ENCODE measurements at places on chromosomes 6 and 20.

DNA sequence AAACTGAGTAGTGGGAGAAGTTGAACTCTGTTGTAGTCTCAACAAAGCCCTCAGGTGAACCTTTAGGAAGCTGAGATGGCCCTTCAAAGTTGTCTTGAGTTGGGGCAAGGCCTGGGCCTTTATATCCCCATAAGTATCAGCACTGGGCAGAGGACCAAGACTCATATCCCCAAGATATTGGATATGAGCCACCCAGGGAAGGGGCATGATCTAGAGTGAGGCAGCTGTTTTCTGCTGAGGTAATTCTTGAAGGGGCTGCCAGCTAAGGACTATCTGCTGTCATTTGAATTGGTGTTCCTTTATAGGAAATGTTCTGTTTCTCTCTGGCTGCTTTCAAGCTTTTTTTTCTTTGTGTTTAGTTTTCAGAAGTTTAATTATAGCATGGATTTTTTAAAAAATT is 140.7 kb upstream of the FLRT3 start:
- DNase-seq: peak; percentile 47

GRCh38 chr20:62252342-62252966 is 14.1 kb downstream of the OSBPL2 start:
- DNase-seq: peak; percentile 65

GRCh38 chr20:62814709-62815065 is 2.2 kb upstream of the COL9A3 start:
- no peak for DNase-seq

GRCh38 chr20:35290186-35290886 is 1.9 kb downstream of the FAM83C start:
- no peak for DNase-seq

DNA sequence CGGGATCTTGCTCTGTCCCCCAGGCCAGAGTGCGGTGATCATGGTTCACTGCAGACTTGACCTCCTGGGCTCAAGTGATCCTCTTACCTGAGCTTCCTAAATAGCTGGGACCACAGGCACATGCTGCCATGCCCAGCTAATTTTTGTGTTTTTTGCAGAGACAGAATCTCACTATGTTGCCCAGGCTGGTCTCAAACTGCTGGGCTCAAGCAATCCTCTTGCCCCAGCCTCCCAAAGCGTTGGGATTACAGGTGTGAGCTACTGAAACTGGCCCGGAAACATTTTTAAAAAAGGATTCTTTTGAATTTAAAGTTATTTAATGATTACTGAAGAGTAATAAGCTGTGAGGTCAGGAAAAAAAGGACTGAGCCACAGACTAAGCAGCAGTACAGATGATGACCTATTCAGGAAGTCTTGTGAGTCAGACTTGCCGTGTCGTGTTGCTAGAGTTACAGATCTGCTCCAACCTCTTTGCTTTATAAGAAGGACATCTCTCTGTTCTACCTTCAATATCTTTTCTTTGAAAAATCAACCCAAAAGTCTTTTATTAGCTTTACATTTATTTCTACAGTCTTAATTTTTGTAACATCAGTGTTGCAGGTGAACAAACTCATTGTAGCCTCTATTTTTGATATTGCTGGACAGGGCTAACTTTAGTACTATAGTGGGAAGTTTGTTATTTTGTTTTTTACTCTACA is 108.7 kb downstream of the NCOA3 start:
- peak; percentile 80 for DNase-seq

- DNase-seq: no peak
These were observed 117.0 kb downstream of the ME1 start for GRCh38 chr6:83313882-83314281.

DNA sequence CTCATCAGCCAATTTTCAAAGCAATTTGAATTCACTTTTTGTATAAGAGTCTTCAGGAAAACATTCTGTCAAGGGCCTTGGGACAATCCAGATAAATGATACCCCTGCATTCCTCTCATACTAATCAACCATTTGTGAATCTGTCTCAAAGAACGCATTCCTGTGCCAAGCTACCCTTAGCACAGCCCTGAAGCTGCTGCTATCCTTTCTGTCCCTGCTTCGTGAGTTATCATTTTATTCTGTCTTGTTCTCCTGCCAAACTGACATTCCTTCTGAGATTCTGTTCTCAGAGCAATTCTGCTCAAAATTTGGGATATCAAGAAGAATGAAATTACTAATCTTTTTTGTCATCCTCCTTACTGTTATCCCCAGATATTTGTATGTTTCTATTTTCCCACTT is 213.9 kb upstream of the STXBP5 start:
- DNase-seq: peak; percentile 85

GRCh38 chr6:93858213-93858612 is 438.9 kb upstream of the EPHA7 start:
- DNase-seq: no peak

- DNase-seq: no peak
These were observed 326.5 kb upstream of the RUNX2 start for GRCh38 chr6:45001663-45002062.
